ENCODE measurements at places on chromosomes 6 and 20. TPM values are rescaled to one million over a fixed set of nuclear protein-coding genes. Genes with fewer than 3 reads are reported as not detected.
A peak's percentile ranks its signal among the peaks of the same experiment; 100 is the strongest.

Gene ASIP
- not detected for total RNA-seq

GRCh38 chr6:38572186-38572813, 67.4 kb downstream of the BTBD9 start:
- no peak overlapping the region for H3K4me3 ChIP-seq
- peaks cover under 1% of the 10 kb centered on the region for H3K36me3 ChIP-seq
- H3K27me3 ChIP-seq, result no peaks in the 10 kb centered on the region
- peaks cover 5% of the 10 kb centered on the region for H3K4me1 ChIP-seq
- H3K27ac ChIP-seq, result no peak overlapping the region

DNA sequence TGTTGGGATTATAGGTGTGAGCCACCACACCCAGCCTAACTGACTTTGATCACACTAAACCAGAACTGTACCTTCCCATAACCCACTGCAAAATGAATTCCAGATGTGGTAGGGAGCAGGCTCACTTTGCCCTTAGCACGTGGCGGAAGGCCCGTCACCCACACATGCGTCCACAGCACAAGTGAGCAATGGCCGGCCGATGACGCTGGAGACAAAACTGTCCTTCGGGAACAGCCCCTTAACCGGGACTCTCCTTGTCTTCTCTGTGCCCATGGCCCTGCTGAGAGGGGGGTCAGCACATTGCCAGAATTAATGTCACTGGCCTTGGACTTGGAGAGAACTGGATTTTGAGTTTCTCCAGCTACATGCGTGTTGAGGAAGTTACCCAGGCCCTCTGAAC, 107.2 kb downstream of the TOX2 start:
- no peaks in the 10 kb centered on the region for H3K36me3 ChIP-seq
- peaks cover 21% of the 10 kb centered on the region for H3K4me1 ChIP-seq

Gene PRKN
- total RNA-seq, result 2.7 TPM

DNA sequence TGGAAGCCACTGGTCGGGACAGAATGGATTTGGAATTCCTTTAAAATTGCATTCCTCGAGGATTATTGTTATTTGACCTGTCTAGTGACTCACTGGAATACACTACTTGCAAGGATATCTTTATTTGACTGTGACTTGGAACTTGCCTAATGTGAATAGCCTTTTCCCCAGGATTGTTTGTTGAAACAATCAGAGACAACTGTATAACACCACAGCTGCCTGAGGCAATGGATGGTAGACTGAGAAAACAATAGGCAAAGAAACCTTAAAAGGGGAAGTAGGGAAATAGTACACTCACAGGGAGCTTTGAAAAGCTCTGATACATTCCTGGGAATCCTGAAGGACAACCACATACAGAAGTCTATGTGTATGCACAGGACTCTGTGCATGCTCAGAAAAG, 465.3 kb downstream of the BMP2 start:
- DNase-seq, result no peak
- no peaks in the 10 kb centered on the region for H3K4me1 ChIP-seq
- H3K36me3 ChIP-seq, result no peaks in the 10 kb centered on the region
- no peak overlapping the region for H3K27ac ChIP-seq
- H3K27me3 ChIP-seq, result no peaks in the 10 kb centered on the region

DNA sequence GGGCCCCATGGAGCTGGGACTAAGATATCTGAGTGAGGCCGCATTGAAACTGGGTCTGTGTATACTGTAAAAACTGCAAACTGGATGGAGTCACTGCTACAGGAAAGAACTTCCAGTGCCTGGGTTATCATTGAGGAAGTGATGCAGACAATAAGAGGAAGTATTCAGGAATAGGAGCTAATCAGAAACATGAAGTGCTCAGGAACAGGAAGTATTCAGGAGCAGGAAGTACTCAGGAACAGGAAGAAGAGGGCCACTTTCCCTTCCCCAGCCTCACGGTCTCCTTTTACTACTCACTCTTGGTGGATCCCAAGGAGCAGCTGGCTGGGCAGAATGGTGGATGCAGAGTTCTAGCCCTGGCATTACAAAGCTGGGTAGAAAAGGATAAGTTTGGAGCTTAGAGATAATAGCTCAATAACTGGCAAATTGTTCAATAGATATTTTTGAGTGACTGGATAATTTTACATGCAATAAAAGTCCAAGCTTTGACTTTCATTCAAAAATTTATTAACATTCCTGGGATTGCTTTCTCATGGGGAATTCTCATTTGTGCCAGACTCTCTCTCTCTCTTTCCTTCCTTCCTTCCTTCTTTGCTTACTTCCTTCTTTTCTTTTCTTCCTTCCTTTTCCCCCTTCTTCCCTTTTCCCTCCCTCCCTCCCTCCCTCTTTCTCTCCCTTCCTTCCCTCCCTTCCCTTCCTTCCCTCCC, 82.2 kb upstream of the PAX1 start:
- peaks cover 9% of the 10 kb centered on the region for H3K27me3 ChIP-seq
- H3K4me1 ChIP-seq, result no peaks in the 10 kb centered on the region
- DNase-seq, result no peak
- H3K4me3 ChIP-seq, result no peak overlapping the region

DNA sequence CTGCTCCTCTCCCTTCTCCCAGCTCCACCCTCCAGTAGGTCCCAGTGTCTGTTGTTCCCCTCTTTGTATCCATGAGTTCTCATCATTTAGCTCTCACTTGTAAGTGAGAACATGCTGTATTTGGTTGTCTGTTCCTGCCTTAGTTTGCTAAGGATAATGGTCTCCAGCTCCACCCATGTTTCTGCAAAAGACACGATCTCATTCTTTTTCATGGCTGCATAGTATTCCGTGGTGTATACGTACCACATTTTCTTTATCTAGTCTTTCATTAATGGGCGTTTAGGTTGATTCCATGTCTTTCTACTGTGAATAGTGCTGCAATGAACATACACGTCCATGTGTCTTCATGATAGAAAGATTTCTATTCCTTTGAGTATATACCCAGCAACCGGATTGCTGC, 136.6 kb downstream of the MYLK4 start:
- no peak overlapping the region for H3K27ac ChIP-seq
- DNase-seq, result no peak

GRCh38 chr6:170346649-170347048, 40.1 kb downstream of the FAM120B start:
- peaks cover 21% of the 10 kb centered on the region for H3K36me3 ChIP-seq
- no peak overlapping the region for H3K4me3 ChIP-seq
- no peak for DNase-seq
- no peak overlapping the region for H3K27ac ChIP-seq

DNA sequence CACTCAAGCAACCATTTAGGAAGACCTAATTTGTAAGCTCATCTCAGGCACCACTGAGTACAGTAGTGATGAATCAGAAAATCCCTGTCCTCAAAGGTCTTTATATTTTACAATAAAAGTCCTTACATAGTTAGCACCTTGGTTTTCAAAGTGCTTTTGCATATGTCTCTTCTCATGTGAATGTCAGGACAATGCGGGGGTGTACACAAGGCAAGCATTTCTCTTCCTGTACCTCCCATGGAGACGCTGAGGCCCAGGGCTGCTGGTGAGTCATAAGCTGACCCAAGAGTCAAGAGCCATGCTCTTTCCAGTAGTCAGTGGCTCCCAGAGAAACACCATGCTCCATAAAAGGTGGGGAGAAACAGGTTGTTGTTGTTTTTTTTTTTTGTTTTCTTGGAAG, 174.0 kb downstream of the GJA10 start:
- H3K4me3 ChIP-seq, result no peak overlapping the region
- H3K4me1 ChIP-seq, result no peaks in the 10 kb centered on the region
- H3K36me3 ChIP-seq, result no peaks in the 10 kb centered on the region
- no peak for DNase-seq
- no peak overlapping the region for H3K27ac ChIP-seq
- no peaks in the 10 kb centered on the region for H3K27me3 ChIP-seq

DNA sequence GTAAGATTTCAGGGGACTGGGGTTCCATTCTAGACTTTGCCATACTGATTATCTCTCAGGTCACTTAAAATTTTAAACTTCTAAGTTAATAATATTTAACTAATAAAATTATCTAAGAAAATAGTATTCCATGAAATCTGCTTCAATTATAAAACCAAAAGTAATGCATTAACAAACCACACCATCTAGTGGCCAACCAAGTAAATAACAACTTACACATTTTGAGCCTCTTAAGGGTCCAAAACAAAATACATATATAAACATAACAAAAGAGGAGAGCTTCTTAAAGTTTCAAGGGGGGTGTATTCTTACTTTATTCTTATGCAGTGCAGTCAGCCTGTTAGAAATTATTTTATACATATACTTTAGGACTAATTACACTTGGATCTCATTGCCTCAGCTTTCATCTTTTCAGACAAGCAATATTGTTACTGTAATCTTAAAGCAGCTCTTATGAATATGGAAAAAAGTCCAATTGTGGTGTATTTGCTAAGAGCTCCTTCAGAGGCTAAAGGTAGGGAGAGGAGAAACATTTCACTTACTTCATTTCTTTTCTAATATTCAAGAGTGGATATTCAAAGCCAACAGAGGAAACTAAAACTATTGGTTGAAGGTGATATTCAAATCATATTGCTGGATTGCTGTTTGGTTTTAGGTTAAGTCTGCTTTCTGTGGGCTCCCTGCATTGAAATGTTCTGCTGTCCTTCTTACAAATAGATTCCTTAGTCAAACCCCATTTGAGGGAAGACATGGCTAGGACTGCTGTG, 199.7 kb upstream of the SIM1 start:
- H3K4me1 ChIP-seq, result no peaks in the 10 kb centered on the region
- H3K36me3 ChIP-seq, result no peaks in the 10 kb centered on the region
- no peak overlapping the region for H3K4me3 ChIP-seq
- no peak for DNase-seq
- H3K27me3 ChIP-seq, result no peaks in the 10 kb centered on the region

DNA sequence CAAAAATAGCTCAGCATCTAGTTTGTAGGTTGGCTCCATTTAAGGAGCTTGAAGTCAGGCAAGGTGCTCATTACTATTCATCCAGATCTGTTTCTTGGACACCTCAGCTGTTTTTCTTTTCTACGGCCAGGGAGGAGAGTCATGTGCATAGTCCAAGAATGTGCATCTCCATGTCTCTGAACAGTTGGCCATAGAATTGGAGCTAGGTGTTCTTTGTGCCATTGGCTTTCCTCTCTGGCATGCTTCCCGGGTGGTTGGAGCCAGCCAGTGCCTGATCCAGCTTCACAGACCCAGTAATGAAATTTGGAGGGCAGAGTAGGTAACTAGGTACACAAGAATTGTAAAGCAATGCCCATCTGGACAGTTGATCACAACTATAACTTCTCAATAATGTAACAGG, 21.6 kb downstream of the EYA4 start:
- H3K4me3 ChIP-seq, result no peak overlapping the region
- no peaks in the 10 kb centered on the region for H3K27me3 ChIP-seq
- DNase-seq, result no peak
- no peak overlapping the region for H3K27ac ChIP-seq
- H3K36me3 ChIP-seq, result no peaks in the 10 kb centered on the region

- peak overlapping the region; percentile 79 for H3K27ac ChIP-seq
- H3K4me1 ChIP-seq, result peaks cover 89% of the 10 kb centered on the region
- no peaks in the 10 kb centered on the region for H3K27me3 ChIP-seq
- DNase-seq, result no peak
- peak overlapping the region; percentile 1 for H3K4me3 ChIP-seq
These were observed 16.3 kb downstream of the PKIG start for GRCh38 chr20:44598423-44599305.

GRCh38 chr20:10876558-10876957, 202.8 kb upstream of the JAG1 start:
- H3K36me3 ChIP-seq, result no peaks in the 10 kb centered on the region
- no peak overlapping the region for H3K4me3 ChIP-seq
- DNase-seq, result no peak
- H3K27me3 ChIP-seq, result no peaks in the 10 kb centered on the region

DNA sequence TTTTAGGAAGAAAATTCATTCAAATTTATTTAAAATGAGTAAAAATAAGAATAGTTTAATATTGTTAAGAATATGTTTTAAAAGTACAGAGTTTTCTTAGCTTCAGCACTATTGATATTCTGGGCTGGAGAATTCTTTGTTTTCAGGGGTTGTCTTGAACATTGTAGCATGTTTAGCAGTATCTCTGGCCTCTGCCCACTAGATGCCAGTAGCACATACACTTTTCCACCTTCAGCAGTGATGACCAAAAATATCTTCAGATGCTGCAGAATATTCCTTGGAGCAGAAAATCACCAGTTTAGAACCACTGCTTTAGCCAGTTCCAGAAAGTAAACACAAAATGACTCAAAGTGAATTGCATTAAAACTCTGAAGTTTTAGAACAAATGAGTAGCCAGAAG, 19.4 kb upstream of the SDHAF4 start:
- H3K36me3 ChIP-seq, result no peaks in the 10 kb centered on the region
- H3K27ac ChIP-seq, result no peak overlapping the region
- no peaks in the 10 kb centered on the region for H3K27me3 ChIP-seq
- no peak for DNase-seq
- H3K4me1 ChIP-seq, result no peaks in the 10 kb centered on the region

GRCh38 chr6:151475653-151476523, 17.9 kb upstream of the CCDC170 start:
- peak; percentile 69 for DNase-seq
- no peaks in the 10 kb centered on the region for H3K4me1 ChIP-seq
- no peaks in the 10 kb centered on the region for H3K36me3 ChIP-seq
- H3K27me3 ChIP-seq, result no peaks in the 10 kb centered on the region
- H3K27ac ChIP-seq, result no peak overlapping the region

Gene TCP11
- total RNA-seq, result not detected

DNA sequence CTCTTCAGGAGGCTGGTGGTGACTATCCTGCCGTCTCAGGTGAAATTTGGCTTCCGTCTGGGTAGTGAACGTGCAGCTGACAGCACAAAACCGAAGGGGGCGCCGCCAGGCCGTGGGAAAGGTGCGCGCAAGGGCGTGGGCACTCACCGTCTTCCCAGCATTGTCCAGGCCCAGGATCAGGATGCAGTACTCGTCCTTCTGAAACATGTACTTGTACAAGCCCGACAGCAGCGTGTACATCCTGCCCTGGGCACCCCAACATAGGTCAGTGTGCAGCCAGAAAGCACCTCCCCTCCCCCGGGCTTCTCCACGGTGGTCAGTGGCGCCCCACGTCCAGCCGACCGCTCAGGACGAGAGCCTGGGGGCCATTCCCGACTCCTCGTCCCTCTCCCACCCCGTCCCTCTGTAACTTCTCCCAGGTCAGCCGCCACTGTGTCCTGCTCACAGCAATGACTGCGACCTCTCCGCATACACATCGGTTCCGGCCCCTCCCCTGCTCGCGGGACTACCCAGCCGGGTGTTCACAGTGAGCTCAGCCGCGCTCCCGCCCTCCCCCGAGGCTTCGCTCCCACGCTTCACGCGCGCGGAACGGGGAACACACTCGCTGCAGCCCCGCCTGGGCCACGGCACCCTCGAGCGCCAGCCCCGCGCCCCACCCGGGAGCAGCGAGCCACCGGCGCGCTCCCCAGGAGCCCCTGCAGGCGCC, 771 bp downstream of the ARFRP1 start:
- H3K4me3 ChIP-seq, result peak overlapping the region; percentile 75
- H3K27me3 ChIP-seq, result no peaks in the 10 kb centered on the region
- peaks cover 62% of the 10 kb centered on the region for H3K36me3 ChIP-seq
- H3K4me1 ChIP-seq, result peaks cover 24% of the 10 kb centered on the region

Gene SMLR1
- not detected for total RNA-seq

Gene TFAP2A
- total RNA-seq, result 1.9 TPM

Gene FNDC1
- total RNA-seq, result 1.1 TPM
